ENCODE measurements at places on chromosomes 2 and 18.

DNA sequence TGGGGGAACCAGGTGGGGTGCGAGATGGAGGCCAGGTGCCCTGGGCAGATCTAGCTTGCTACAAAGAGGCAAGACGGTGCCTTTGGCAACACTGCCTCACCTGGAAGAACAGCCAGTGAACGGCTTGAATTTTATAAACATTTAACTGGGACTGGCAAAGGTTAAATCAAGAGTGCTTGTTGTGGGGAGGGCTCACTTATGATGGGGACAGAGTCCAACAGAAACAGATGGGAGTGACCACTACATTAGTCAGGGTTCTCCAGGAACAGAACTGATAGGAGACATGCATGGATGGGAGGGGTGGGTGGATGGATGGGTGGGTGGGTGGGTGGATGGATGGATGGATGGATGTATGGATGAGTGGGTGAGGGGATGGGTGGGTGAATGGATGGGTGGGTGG is 19.2 kb downstream of the ODC1 start:
- no peak for DNase-seq

DNA sequence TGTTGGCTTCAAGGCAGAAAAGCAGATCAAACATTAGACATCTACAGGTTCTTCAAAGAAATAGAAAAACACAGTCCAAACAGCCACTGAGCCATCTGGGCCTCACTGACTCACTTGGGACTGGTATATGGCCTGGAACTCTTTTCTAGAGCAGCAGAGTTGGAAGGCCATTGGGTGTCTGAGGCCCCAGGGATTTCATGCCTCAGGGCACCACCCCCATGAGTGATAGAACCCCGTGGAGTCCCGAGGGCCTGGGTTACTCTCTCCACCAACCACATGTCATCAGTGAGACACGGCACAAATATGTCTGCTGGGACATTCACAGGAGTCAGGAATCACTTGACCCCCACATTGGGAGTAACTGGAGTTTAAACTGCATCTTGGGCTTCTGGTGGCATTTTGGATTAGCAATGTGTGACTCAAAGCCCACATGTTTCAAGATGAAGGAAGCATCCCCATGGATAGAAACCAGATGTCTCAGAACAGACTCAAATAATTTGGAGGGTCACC is 44.0 kb downstream of the CAPN13 start:
- no peak for DNase-seq

- no peak for DNase-seq
These were observed 37.2 kb downstream of the SLC40A1 start for GRCh38 chr2:189543367-189543766.

DNA sequence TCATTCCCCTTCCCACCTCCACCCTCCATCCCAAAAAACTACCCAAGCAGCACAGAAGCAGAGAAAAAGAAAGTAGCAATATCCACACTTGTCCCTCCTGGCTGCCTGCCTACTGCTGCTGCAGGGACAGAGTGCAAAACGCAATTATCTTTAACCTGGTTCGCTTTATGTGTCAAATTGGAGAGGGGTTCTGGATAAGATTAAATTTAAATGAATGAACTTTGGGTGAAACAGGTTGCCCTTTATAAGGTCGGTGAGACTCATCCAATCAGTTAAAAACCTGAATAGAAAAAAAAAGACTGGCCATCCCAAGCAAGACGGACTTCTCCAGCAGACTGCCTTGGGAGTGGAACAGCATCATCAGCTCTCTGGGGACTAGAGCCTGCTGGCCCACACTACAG is 62.6 kb downstream of the ANKRD44 start:
- no peak for DNase-seq

GRCh38 chr2:105399207-105399861 is 483 bp upstream of the FHL2 start:
- no peak for DNase-seq

GRCh38 chr18:63832470-63832869 is 55.0 kb upstream of the SERPINB2 start:
- no peak for DNase-seq

DNA sequence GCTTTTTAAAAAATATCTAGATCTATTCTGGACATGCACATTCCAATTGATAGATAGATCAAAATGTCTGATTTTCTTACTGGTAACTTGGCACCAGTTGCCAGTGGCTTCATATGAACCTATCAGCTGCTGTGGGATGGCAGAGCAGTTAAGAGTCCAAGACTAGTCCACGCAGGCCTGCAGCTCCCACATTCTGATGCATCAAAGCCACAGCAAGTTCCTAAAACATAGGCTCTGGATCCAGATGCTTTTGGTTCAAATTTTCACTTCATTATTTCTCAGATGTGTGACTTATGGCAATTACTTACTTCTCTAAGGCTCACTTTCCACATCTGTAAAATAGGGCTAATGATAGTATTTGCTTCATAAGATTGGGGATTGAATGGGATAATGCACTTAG is 48.0 kb upstream of the CYP1B1 start:
- no peak for DNase-seq

DNA sequence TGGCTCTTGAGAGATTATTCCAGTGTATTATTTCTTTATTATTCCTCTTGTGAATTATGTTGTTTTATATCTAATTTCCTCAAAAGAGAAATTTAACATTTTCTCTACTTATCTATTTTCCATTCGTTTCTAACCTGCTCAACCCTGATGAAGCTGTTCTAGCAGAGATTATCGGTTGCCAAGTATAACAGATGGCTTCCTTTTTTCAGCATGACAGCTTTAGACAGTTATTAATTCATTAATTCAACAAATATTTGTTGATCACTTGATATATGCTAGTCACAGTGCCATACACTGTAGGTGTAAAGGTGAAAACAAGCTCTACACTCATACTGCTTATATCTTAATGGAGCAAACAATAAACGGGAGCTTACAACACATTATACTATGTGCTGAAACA is 137.9 kb upstream of the UBE2E3 start:
- DNase-seq = no peak

GRCh38 chr2:10226038-10226724 is 76.5 kb upstream of the HPCAL1 start:
- no peak for DNase-seq

DNA sequence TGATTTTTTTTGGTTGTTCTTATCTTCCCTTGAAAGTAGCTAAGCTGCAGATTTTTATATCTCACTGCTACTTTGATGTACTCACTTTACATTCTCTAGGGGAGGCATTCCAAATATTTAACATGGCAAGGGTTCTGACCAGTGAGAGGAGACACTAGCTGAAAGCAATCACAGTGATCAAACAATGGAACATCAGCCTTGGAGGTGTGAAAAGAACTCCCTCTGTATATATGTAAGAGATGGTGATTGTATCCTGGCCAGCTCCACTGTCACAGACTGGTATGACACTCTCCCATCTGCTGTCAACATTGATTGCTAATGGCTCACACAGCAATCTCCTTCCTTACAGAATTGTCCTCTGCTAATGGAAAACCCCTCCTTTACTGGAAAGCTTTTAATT is 291.7 kb upstream of the CDH19 start:
- DNase-seq = no peak

GRCh38 chr2:219045937-219046550 is 4.7 kb upstream of the CFAP65 start:
- DNase-seq = no peak

DNA sequence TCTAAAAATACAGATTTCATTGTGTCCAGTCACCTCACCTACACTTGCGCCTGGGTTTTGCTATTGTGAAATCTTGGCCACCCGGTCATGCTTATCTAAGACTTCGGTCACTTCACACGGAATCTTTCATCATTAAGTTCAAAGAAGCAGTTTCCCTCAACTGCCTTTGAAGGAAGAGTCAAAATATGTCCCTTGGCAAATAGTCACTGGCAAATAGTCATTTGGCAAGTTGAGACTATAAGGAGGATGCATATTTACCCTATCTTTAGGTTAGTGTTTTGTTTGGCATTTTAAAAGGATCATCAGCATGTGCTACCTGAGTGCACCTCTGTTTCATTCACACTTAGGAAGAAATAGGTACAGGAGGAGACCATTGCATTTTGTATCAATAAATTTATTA is 95.9 kb downstream of the FEZ2 start:
- DNase-seq = no peak

DNA sequence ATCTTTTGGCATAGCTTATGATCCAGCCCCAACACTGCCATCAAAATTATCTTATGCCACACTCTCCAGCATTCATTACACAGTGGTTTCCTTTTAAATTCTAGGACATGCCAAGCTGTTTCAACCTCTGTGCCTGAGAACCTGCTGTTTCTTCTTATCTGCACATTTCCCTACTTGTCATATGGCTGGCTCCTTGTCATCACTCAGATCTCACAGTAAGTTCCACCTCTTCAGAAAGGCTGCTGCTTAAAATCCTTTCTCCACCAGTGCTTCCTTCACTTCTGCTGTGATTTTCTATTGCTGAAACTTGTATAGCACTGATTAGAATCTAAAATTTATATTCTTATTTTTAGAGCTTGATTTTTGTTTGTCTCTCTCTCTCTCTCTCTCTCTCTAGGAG is 43.4 kb downstream of the MC4R start:
- DNase-seq = no peak

GRCh38 chr2:240138254-240138984 is 2.0 kb downstream of the OTOS start:
- no peak for DNase-seq

DNA sequence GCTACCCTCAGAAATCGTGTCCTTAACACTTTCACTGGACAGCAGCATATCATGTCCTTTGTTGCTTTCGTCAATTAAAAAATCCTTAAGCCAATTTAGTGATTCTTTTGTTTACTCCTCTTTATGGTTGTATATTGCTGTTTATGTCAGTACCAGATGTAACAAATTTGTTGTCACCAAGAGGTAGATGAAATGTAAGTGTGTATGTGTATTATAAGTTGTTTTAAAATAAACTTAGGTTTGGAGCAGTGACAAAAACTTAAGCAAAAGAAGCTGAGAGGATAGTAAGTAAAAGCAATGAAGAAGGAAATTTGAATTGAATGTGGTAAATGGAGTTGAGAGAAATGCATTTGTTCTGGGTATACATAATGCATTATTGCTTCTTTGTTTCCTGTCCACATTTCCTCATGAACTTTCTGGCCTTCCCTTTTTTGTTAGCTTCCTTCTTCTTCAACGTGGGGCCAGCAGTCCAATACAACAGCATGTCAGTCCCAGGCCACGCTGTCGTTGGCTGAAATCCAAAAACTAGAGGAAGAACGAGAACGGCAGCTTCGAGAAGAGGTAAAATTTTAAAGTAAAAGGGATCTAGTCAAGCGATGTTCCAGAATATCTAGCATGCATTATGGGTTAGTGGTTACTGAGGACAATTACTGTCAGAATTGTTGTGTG is 30.5 kb upstream of the SNORC start:
- no peak for DNase-seq

Measured in stimulated activated CD8-positive, alpha-beta memory T cell treated with anti-CD3 and anti-CD28 coated beads, Interleukin-15, amount 100 ng/mL, for 48 hours (primary cell).